Epithelial cell of proximal tubule (primary cell): ENCODE measurements at places on chromosomes 7 and 10.

GRCh38 chr10:128579901-128580300 lies 453.7 kb upstream of the MKI67 start:
- no peak for DNase-seq

DNA sequence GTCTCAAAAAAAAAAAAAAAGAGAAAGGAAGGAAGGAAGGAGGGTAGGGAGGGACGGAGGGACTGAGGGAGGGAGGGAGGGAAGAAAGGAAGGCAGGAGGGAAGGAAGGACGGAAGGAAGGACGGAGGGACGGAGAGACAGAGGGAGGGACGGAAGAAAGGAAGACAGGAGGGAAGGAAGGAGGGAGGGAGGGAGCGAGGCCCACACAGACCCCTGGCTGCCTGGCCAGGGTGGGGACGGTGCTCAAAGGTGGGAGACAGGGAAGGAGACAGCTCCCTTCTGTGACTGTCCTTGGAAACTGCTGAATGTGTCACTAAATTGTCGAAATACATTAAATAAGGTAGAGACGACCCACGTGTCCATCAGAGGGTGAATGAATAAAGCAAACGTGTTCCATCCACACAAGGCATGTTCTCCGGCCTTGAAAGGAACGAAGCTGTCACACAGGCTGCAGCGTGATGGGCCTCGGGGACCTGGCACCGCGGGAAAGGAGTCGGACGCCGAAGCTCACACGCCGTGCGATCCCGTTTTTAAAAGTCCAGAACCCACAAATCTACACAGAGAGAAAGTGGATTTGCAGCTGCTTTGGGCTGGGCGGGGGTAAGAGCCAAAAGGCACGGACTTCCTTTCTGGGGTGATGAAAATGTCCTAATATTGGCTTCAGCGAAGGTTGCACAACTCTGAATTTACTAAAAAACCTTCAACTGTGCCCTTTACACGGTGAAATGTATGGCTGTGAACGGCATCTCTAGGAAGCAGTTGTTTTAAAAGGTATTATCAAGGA lies 23.3 kb downstream of the ADAP1 start:
- no peak for DNase-seq

GRCh38 chr7:147477526-147477925 lies 1113.0 kb upstream of the C7orf33 start:
- DNase-seq: no peak

DNA sequence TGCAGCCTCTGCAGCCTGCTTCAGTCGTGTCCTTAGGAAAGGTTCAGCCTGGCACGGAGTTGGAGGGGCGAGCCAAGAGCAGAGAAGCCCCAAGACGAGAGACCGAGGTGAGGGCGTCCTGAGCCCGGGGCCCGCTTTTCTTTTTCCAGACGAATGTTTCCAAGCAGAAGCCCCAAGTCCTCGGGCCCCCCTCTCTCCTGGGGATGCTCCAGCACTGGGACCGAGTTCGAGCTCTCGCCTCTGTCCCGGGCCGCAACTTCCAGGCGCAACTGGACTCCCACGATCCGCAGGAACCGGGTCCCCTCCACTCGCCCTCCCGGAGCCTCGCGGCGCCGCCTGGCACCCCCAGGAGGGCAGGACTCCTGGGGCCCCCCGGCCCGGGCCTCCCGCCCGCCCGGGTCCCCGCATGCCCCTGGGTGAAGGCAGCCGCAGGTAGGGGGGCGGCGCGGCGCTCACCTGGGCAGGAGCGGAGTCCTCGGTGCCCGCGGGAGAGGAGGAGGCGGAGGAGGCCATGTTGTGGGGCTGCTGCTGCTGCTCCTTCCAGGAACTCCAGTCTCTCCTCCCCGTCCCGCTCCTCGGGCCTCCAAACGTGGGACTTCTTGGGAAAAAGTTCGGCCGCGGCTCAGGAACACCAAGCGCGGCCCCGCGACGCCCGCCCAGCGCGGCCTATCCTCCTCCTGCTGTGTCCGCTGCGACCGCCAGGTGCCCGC lies 45.3 kb upstream of the CDK1 start:
- DNase-seq: no peak

DNA sequence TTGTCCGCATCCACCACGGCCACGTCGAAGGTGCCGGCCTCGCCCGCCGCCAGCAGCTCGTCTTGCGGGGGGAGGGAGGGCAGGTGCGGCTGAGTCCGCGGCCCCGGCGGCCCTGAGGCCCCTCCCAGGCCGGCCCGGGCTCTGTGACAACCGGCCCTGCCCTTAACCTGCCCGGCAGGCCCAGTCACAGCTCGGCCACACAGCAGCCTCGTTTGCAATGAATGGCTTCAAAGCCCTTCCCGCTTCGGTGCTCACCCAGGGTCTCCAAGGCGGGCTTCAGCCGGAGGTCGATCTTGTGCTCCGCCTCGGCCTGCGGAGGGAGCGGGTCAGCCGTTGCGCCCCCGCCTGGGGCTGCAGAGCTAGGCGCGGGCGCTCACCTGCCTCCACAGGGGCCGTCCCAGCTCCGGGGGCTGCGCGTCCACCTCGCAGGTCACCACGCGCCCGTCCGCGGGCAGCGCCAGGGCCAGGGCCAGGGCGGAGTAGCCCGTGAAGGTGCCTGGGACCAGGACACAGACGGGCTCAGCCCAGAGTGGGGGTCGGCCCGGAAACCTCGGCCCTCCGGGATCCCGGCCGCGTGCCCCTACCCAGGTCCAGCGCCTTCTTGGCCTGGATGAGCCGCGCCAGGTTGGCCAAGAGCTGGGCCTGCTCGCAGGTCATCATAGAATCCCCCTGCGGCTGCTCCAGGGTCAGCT lies 928 bp downstream of the COMTD1 start:
- DNase-seq: no peak

- DNase-seq: no peak
These were observed 25.1 kb upstream of the GHITM start for GRCh38 chr10:84114088-84114667.

DNA sequence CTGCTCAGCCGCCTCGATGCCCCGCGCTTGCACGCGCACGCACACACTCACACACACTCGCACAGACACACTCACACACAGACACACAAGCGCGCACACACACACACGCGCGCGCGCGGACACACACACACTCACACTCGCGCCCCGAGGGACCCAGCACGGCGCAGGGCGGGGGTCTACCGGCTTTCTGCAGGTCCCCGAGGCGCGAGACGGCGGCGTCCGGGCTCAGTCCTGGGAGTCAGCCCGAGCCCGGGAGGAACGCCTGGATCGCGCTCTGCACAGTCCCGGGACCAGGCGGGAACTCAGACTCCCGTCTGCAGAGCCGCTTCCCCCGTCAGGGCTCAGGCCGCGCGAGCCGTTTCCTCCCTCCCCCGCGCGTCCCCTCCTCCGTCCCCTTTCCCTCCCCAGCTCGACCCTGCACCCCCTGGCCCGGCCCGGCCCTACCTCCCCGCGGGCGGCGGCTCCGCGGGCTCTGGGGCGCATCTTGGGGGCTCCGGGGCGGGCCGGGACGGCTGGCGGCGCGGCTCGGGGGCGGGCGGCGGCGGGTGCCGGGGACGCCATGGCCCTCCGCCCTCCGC lies 464 bp downstream of the DENND2A start:
- DNase-seq: no peak

DNA sequence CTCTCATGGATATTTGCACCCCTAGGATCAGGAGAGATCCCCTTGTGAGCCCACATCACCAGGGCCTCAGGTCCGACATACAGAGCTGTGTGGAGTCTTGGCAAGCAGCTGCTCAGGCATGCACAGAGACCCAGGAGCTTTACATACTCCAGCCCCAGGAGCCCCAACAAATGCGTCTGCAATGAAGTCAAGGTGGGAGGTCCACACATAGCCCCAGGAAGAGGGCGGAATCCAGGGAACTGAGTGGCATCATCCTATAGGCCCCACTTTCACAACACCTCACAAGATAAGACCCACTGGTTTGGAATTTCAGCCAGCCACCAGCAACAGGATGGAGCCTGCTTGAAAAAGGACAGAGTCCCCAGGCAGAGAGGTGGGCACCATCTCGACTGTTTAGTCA lies 106.7 kb downstream of the LSMEM1 start:
- DNase-seq: no peak

DNA sequence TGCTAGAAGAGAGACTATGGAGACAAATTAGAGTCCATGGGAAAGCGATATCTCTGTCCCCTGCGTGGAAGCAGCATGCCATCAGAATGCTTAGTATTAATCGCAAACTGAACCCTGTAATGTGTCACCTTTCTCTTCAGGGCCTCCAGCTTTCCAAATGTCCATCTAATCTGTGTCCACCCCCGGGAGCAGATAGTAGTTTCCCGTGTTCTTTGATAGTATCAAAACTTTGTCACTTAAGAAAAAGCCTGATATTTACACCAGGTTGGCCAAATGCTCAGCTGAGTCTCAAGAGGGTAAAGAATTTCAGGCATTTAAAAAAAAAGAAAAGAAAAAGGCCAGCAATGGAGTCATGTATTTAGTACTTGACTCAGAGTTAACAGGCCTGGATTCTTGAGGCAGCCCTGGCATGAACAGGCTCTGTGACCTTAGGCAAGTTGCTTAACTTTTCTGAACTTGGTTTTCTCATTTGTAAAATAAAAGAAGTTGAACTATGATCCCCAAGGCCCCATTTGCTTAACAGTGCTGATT lies 10.4 kb upstream of the GSAP start:
- DNase-seq: no peak

GRCh38 chr7:135575296-135575695 lies 17.6 kb downstream of the NUP205 start:
- no peak for DNase-seq

- no peak for DNase-seq
These were observed 757.0 kb upstream of the GALNT17 start for GRCh38 chr7:70374772-70375533.

- DNase-seq: no peak
These were observed 182.0 kb downstream of the SEMA3E start for GRCh38 chr7:83466956-83467355.

DNA sequence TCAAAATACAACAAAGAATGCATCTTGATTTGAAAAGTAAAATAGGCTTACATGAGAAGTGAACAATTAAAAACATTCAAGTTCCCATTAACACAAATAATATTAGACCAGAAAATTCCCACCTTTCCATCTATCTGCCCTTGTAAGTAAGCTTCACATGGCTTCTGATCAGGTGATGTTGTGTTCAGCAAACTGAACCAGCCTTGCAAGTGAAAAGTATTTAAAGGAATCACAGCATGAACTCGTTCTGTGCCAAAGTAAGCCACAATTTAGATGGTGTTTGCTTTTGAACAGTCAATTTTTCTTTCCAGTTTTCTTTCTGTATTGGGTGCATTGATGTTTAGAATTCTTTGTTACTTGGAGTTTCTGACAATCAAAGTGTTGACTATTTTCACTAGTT lies 347.9 kb downstream of the TNS3 start:
- no peak for DNase-seq

DNA sequence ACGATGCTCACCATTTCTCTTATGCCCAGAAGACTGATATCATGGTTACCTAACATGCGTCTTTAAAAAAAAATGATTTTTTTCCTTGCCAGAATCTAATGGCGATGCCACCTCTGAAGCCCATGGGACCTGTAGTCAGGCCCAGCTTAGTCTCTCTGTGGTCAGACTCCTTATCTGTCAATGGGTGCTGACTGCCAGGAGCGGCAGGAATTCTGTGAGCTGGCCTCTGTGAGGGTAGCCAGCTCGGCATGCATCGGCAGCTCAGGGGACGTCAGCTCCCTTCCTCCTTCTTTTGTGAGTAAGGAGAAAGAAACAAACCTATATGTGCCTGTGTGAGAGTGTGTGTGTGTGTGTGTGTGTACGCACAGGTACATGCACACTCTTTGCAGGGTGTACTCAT lies 49.9 kb upstream of the ZRANB1 start:
- no peak for DNase-seq

DNA sequence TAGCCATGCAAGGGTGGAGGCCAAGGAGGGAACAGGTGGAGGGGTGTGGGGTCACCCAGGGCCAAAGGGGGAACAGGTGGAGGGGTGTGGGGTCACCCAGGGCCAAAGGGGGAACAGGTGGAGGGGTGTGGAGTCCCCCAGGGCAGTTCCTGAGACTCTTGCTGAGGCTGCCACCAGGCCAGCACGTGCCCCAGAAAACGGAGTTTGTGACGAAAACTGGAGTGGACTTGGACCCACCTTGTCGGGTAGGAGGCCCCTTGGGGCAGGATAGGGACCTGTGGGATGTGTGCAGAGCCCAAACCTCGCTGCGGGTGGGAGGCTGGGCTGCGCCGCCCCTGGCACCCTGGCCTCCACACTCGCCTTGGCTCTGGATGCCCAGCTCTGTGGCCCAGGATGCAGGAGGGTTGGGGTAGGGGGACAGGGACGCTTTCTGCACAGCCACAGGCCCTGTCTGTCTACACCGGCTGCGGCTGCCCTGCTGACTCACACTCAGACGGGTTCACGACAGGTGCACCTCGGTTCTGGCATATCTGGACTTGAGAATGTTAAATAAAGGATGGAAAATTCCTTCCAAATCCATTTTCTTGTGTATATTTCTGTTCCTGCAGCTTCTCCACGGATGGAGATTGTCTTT lies 562 bp upstream of the ADGRA1 start:
- DNase-seq: no peak

GRCh38 chr10:103204353-103205255 lies 11.5 kb upstream of the NT5C2 start:
- no peak for DNase-seq

- no peak for DNase-seq
These were observed 163.2 kb upstream of the ZNF32 start for GRCh38 chr10:43811871-43812270.

GRCh38 chr10:64430690-64431323 lies 909.6 kb downstream of the REEP3 start:
- DNase-seq: peak; percentile 1

GRCh38 chr10:33664070-33664469 lies 329.6 kb upstream of the NRP1 start:
- DNase-seq: no peak

GRCh38 chr7:24480501-24480900 lies 92.8 kb upstream of the PALS2 start:
- no peak for DNase-seq

DNA sequence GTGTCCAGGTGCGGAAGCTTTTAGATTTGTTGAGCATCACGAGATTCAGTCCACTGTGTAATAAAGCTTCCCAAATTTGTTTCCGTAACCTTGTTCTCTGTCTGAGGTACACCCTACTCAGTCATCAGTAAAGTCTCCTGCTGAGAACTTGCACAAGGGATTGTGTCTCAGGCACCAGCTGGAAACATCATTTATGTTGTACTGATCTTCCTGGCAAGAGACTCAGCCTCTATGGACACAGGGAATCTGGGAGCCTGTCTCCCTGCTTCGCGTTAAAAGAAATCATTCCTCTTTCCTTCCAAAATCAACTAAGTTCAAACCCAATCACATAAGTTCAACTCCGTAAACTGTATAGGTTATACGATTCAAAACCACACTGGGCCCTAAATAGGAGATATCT lies 336.8 kb downstream of the GPR37 start:
- DNase-seq: no peak

DNA sequence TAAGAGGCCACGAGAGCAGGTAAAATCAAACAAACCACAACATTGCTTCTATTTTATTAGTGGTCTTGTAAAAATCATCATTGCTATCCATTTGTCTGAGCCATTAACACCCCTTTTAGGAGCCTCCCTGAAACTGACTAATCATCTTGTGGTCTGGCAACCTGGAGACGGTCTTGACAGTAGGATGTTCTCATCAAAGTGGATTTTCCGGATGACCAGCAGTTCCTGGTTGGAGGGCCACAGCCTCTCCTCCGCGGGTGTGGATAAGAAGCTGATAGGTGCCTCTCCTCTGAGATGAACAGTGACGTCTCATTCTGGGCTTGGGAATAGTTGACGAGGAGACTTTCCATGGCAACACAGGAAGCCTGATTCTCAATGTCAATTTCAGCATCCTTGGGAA lies 490.7 kb downstream of the TYW1 start:
- DNase-seq: no peak

GRCh38 chr7:26237035-26237807 lies 35.7 kb downstream of the CBX3 start:
- no peak for DNase-seq
